ENCODE measurements at places on chromosomes 16 and 17. TPM values are rescaled to one million over a fixed set of nuclear protein-coding genes. Genes with fewer than 3 reads are reported as not detected.
A peak's percentile ranks its signal among the peaks of the same experiment; 100 is the strongest.

Gene SCIMP
- not detected for total RNA-seq

Gene ZNF385C
- 0.05 TPM for total RNA-seq

Gene KRTAP2-2
- not detected for total RNA-seq

Gene MYL11
- 7,274 TPM for total RNA-seq

DNA sequence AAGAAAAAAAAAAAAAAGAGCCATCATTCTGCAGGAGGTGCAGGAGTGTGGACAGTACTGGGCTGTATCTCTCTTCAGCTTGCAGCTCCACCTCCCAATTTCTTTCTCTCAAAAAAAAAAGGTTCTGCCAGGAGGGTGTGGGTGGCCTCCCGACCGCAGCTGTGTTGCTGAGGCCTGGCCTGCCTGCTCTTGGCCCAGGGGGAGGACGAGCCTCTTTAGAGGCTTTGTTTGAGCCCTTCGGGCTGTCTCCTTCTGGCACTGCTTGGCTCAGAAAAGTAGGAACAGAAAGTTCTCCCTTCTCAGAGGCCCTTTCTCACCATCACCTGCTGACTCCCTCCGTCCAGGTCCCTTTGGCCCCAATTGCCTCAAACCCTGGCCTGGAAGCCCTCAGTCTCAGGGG is 22.2 kb upstream of the C17orf107 start:
- no peak for DNase-seq

GRCh38 chr16:85055493-85056210 is 28.1 kb downstream of the KIAA0513 start:
- DNase-seq: peak; percentile 83
